PC-9 (cell line): ENCODE measurements at places on chromosomes 7 and 10.

GRCh38 chr10:70191161-70191971, 21.1 kb upstream of the SAR1A start:
- no peak for DNase-seq

DNA sequence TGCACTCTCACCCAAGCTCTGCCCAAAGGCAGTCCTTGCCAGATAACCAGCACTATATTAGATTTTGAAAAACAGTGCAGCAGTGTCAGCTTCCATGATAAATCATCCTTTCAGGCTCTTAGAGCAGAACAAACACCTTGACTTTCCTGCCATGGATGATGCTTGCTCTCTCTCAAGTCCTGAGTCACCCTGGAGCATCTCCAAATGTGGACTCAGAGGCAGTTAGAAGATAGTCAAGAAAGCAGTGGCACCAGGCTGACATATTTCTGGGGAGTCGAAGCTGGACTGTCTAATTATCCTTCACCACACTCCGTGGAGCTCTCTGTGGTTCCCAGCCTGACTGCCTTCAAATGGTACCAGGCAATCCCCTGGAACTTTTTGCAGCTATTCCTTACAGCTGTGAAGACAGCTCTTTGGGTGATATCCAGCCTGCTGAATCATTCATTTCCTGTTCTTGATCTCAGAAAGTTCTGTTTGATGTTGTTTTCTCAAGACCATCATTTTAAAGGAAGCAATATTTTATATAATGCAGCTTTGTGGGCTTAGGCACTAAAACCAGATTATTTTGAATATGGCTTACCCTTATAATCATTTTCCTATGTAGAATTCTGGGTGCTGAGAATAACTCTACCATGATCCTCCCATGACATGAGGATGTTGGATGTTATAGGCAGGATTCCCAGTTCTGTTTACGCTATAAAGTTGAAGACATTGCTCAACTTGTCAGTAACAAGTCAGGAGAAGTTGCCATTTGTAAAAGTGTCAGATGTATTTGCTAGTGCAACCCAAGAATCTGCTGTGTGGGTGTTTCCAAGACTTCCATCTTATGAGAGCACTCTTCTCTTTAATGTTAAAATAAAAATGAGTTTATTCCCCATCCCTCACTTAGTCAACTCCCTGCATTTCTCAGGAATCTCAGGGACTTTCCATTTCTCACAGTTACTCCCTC, 233.8 kb downstream of the C7orf25 start:
- DNase-seq: no peak

DNA sequence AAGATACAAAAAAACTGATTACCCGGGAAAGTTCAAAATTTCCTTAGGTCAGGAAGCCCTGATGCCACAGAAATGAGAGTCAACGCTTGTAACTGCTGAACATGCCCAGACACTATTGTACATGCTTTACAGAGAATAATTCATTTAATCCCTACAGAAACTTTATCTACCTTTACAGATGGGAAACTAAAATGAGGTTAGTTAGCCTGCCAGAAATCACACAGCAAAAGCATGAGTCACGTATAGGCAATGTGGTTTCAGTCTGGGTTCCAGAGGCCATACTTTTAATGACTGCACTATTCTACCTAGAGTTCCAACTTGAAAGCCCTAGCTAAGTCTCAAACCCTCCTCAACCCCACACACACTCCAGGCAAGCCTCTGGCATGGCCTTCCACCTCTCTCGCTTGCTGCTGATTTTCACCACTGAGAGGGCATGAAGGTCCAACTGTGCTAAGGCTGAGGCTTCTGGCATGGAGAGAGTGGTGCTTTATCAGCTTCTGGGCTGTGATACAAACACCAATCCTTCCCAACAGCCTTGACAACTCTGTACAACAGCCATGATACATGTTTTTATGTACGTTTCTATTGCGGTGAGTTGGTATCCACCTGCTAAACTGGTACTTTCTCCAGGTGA, 1011.2 kb upstream of the GHITM start:
- DNase-seq: no peak

- DNase-seq: no peak
Observed at GRCh38 chr7:55309040-55309991, 55.8 kb upstream of the LANCL2 start.

- DNase-seq: no peak
Observed at GRCh38 chr10:3829156-3830050, 44.4 kb upstream of the KLF6 start.

GRCh38 chr7:151390598-151391357, 19.1 kb downstream of the WDR86 start:
- no peak for DNase-seq

DNA sequence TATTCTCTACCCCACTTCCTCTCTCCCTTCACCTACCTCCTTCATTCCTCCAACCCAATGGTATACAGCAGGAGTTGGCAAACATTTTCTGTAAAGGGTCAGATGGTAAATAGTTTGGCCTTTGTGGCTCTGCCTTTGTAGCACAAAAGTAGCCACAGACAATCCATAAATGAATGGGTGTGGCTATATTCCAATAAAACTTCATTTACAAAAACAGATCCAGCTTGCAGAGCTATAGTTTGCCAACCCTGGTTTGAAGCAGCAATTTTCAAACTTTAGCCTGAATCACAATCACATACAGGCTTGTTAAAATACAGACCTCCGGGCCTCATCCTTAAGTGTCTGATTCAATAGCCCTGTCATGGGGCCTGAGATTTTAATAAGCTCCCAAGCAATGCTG, 110.5 kb downstream of the CPEB3 start:
- no peak for DNase-seq

GRCh38 chr10:80421707-80422536, 13.6 kb downstream of the PRXL2A start:
- no peak for DNase-seq

- no peak for DNase-seq
Observed at GRCh38 chr10:103818105-103818504, 37.3 kb downstream of the SH3PXD2A start.

DNA sequence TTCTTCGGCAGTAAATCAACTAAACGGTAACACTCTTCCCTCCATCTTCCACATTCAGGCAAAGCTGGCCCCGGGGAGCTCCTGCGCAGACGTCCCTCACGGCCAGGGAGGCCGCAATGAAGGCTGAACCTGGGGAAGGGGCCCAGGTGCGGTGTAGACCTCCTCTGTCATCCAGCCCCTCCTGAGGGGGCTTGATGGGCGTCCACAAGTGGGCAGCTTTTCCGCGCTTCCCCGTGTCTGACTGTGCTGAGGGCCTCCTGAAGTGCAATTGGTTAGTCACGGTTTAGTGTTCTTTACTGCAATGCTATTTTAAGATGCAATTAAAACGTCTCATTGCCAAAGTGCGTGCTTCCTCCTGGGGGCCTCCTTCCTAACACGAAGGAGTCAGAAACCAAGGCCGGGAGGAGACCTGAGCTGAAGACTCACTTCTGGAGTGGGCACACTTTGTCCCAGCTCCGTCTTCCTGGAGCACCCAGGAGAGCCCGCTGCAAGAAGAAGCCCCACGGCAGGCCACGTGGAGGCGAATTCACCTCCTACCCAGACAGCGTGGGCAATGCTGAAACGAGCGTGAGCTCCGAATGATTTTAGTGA, 173.3 kb downstream of the ELFN1 start:
- DNase-seq: peak; percentile 21

DNA sequence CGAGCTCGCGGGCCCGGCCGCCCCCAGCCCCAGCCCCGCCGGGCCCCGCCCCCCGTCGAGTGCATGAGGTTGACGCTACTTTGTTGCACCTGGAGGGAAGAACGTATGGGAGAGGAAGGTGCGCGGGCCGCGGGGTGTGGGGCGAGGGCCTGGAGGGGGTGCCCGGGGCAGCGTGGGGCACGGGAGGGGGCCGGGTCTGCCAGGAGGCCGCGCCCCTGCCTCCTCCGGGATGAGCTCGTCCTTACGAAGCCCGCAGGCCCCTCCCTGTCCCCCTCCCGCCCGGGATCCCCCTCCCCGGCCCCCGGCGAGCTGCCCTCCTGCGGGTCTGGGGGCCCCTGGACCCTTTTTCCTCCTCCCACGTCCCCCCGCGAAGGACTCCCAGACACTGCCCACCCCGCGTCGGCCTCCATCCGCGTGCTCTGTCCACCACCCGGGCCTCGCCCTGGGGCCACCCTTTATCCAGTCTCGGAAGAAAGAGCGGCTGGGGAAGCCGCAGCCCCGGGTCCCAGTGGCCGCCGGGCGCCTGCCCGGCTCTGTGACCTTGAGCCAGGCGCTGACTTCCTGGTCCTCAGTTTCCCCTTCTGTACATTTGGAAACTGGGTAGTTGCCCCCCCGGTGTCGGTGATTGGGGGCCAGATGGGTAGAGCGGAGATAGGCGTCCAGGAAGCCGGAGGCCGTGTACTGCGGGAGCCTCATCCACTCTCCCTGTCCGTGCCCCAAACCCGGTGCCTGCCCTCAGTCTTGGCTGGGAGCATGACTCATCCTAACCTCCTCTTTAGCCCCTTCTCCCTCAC, 521 bp downstream of the LIMK1 start:
- DNase-seq: peak; percentile 75

- no peak for DNase-seq
Observed at GRCh38 chr7:111045449-111045848, 45.5 kb upstream of the LRRN3 start.

DNA sequence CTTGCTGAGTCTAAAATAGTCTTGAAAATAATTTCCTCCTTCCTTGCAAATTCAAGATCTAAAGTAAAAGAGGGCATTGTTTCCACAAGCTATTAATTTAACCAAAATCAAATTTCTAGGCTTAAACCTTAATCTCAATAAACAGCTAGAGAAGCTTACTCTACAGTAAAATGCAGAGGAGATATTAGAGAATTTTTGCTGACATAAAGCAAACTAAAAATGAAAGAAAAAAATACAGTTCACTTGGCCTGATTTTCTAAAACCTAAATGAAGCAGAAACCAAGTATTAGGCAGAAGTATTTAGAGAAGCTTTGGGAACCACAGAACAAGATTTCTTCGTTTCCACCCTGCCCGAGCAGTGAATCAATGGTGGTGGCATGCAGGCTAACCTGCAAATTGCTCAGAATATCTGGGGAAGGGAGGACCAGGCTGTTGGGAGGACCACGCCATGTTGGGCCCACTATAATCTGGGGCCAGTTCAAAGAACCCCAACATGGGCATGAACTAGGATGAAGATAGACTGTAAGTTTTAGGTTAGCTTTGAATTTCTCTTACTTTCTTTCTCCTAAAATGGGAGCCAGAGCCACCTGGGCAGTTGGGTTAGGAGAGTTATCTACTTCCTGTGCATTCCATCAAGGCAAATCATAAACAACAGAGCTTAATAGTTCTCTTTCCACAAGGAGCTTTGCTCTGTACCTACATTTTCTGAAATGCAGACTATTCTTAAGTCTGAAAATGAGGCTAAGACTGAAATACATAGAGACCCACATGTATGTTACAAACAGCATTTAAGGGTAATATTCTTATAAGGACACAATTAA, 4.1 kb downstream of the LAMB1 start:
- DNase-seq: no peak

GRCh38 chr10:113441220-113441619, 111.6 kb upstream of the HABP2 start:
- no peak for DNase-seq

- peak; percentile 11 for DNase-seq
Observed at GRCh38 chr10:76311752-76312636, 880.6 kb downstream of the LRMDA start.
